ENCODE measurements at places on chromosomes 12 and 14. TPM values are rescaled to one million over a fixed set of nuclear protein-coding genes. Genes with fewer than 3 reads are reported as not detected.

The SRSF5 gene
- 245 TPM for total RNA-seq

The WSCD2 gene
- total RNA-seq = 0.86 TPM

DNA sequence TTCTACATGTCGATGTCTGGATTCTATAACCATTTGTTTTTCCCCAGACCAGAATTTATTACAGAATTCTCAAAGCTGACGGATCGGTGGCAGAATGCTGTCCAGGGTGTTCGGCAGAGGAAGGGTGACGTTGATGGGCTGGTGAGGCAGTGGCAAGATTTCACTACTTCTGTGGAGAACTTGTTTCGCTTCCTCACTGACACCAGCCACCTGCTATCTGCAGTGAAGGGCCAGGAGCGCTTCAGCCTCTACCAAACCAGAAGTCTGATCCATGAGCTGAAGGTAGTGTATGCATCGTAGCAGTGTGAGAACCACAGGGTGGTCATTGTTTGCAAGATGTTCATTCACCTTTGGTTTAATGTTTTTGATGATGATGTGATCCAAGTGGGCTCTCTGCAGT is 124.0 kb downstream of the ESR2 start:
- H3K4me3 ChIP-seq = no peak overlapping the region
- DNase-seq = no peak
- peaks cover 16% of the 10 kb centered on the region for H3K36me3 ChIP-seq
- no peaks in the 10 kb centered on the region for H3K27me3 ChIP-seq

DNA sequence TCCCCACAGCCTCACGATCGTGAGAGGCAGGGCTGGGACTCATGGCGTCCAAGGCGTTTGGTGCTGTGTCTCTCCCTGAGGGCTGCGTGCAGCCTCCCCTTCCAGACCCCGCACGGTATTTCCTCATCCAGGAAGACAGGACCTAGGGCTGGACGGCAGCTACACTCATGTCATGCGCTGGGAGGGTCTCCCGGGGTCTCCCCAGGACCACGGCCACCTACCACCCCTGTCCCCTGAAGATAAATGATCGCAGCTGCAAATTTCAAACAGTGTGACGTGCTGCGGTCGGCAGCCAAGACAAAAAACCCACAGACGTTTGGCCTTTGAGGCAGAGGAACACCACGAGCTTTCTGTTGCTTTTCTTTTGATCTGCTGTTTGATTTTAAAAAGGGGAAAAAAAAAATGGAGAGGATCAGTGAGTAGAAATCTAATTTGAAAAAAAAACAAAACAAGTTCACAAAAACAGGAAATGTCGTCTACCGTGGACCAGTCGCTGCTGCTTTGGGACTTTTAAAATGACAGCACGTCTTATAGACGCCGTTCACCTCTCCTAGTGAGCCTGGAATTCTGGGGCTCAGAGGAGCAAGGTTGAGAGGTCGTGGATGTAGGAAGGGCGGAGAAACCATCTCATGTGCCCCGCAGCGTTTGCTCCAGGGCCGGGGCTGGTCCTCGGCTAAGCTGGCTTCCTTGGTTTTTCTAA is 237.6 kb downstream of the SLC41A2 start:
- H3K27ac ChIP-seq = peak overlapping the region; percentile 78
- H3K36me3 ChIP-seq = no peaks in the 10 kb centered on the region
- H3K4me3 ChIP-seq = peak overlapping the region; percentile 50
- no peaks in the 10 kb centered on the region for H3K27me3 ChIP-seq
- DNase-seq = no peak

DNA sequence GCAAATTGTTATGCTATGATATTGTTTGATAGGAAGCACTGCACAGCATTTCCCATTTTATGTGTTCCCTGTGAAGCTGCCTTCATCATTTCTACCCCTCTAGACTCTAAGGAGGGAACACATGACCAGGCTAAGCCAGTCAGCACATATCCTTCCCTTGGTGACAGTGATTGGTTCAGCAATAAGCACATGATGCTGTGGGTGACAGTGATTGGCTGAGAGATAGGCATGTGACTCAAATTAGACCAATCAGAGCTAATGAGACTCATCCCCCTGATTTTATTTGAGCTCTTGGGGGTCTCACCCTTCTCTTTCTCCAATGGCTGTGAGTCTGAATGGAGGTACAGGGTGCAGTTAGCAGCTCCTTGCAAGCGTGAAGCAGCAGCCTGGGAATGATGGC is 195.2 kb downstream of the NUAK1 start:
- H3K36me3 ChIP-seq = no peaks in the 10 kb centered on the region
- H3K4me1 ChIP-seq = no peaks in the 10 kb centered on the region
- H3K4me3 ChIP-seq = no peak overlapping the region
- DNase-seq = no peak

GRCh38 chr12:121036810-121037326 is 2.2 kb downstream of the OASL start:
- no peak overlapping the region for H3K4me3 ChIP-seq
- no peak overlapping the region for H3K27ac ChIP-seq
- DNase-seq = no peak
- H3K4me1 ChIP-seq = peaks cover 16% of the 10 kb centered on the region
